Thymus (tissue), 14 donors: ENCODE measurements at places on chromosomes 2 and 18. TPM values are rescaled to one million over a fixed set of nuclear protein-coding genes. Genes with fewer than 3 reads are reported as not detected.

CRYBA2 gene
- 0.14 TPM for total RNA-seq

GRCh38 chr18:3584266-3584861 lies 134.4 kb downstream of the TGIF1 start:
- no peaks in the 10 kb centered on the region for H3K27me3 ChIP-seq
- no peak overlapping the region for H3K27ac ChIP-seq
- no peak overlapping the region for H3K4me3 ChIP-seq
- DNase-seq = no peak
- no peaks in the 10 kb centered on the region for H3K36me3 ChIP-seq
- H3K4me1 ChIP-seq = no peaks in the 10 kb centered on the region

ROCK2 gene
- total RNA-seq = 12.7 TPM

AQP12B gene
- total RNA-seq = under 0.01 TPM

MARCO gene
- 4.2 TPM for total RNA-seq

ZNF519 gene
- total RNA-seq = 7.7 TPM
